Hepatocyte (in vitro differentiated cells): ENCODE measurements at places on chromosomes 7 and 10. TPM values are rescaled to one million over a fixed set of nuclear protein-coding genes. Genes with fewer than 3 reads are reported as not detected.

- H3K27me3 ChIP-seq = no peaks in the 10 kb centered on the region
- no peak overlapping the region for H3K4me3 ChIP-seq
- peak; percentile 88 for DNase-seq
- no peak overlapping the region for H3K27ac ChIP-seq
These were observed 34.1 kb upstream of the NOBOX start for GRCh38 chr7:144437370-144438191.

DNA sequence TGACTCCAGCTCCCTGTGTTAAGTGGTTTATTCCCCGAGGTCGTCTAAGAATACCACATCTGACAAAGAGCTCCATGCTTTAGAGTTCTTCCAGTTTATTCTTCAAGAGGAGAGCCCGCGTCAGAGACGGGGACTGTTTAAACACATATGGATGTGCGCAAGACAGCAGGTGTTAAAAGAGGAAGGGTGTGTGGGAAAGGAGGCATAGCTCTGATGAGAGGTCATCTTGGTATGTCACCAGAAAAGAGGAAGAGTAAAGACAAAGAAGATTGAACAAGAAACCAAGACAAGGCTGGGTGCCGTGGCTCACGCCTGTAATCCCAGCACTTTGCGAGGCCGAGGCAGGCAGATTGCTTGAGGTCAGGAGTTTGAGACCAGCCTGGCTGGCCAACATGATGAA lies 258.7 kb downstream of the CCDC3 start:
- H3K4me3 ChIP-seq = no peak overlapping the region
- DNase-seq = no peak
- H3K36me3 ChIP-seq = no peaks in the 10 kb centered on the region
- no peaks in the 10 kb centered on the region for H3K27me3 ChIP-seq

GRCh38 chr7:15041226-15041625 lies 138.7 kb upstream of the DGKB start:
- H3K36me3 ChIP-seq = no peaks in the 10 kb centered on the region
- H3K27ac ChIP-seq = no peak overlapping the region
- no peak overlapping the region for H3K4me3 ChIP-seq
- H3K27me3 ChIP-seq = no peaks in the 10 kb centered on the region
- peaks cover 5% of the 10 kb centered on the region for H3K4me1 ChIP-seq
- DNase-seq = no peak

DNA sequence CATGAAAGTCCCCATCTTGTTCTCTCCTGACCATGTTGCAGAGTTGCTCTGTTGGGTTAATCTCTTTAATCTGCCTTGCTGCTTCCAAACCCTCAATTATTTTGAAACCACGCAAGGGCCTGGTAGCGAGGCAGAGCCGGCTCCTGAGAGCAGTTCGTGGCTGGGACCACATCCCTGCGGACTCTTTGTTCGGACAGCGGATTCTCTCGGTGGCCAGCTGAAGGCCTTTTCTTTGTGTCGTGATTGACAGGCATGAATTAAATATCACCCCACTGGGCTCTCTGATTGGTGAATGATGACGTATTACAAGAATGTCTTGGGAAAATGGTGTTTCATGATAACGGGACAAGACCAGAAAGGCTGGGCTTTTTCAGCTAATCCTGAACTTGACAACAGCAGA lies 66.9 kb upstream of the ARHGAP21 start:
- no peaks in the 10 kb centered on the region for H3K4me1 ChIP-seq
- no peaks in the 10 kb centered on the region for H3K36me3 ChIP-seq
- DNase-seq = no peak
- H3K4me3 ChIP-seq = no peak overlapping the region

DNA sequence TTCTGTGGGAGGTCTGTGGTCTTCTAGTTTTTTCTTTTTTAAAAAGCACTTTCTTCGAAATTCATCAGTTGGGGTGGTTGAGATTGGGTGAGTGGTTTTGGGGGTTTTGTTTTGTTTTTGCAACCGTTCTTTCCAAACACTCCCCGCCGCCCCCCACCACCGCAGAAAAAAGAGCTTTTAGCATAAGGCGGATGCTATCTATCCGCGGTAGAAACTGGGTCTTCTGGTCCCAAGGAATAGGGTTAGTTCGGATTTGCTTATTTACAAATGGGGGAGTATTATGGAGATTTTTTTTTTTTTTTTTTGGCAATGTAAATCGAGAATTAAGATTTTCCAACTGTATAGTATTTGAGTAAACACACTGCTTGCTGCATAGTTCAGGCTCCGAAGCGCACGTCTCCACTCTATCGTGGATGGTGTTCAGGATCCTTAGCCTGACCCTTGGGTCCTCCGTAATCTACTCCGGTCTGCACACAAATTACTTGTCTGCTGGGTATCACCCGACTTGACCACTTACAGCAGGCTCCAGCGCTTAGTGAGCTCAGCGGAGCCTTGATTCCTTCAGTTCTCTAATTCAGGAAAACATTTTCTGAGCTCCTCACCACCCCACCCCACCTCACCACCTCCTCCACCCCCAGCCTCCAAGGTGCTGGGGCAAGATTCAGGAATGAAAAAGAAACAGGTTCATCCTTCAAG lies 757 bp upstream of the NRCAM start:
- H3K4me1 ChIP-seq = no peaks in the 10 kb centered on the region
- H3K27ac ChIP-seq = no peak overlapping the region
- no peak for DNase-seq

Gene FAM25A
- 0.57 TPM in 1 of 2 replicates, not detected in the other for polyA plus RNA-seq

GRCh38 chr10:74123081-74123480 lies 27.5 kb downstream of the AP3M1 start:
- peaks cover 6% of the 10 kb centered on the region for H3K4me1 ChIP-seq
- H3K36me3 ChIP-seq = no peaks in the 10 kb centered on the region
- no peaks in the 10 kb centered on the region for H3K27me3 ChIP-seq
- no peak overlapping the region for H3K27ac ChIP-seq
- no peak overlapping the region for H3K4me3 ChIP-seq

DNA sequence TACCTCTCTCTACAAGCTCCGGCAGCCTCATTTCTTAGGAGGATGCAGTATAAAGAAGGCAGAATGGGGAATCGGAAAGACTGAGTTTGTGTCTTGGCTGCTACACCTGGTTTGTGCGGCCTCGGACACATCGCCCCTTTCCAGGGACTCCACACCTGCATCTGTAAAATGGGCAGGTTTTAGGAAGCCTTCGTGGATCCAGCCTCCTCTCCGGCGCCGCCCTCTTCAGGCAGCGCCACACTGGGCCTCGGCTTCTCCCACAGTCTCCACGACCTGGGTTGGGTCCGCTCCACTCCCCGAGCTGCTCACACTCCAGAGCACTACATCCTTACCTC lies 341 bp downstream of the GOT1 start:
- H3K4me1 ChIP-seq = peaks cover 8% of the 10 kb centered on the region
- DNase-seq = no peak
- H3K4me3 ChIP-seq = peak overlapping the region; percentile 35
- H3K27me3 ChIP-seq = no peaks in the 10 kb centered on the region
- H3K27ac ChIP-seq = peak overlapping the region; percentile 75

DNA sequence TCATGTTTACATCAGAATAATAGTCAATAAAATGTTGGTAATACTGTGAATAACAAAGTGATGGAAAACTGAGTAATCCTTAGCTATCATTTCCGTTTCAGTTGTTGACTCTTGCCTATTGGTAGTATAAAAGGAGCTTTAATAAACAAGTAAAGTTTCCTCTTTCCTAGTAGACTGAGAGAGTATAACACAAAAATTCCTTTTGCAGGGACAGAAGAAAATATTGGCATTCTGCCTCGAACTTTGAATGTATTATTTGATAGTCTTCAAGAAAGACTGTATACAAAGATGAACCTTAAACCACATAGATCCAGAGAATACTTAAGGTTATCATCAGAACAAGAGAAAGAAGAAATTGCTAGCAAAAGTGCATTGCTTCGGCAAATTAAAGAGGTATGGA lies 9.4 kb downstream of the KIF20B start:
- H3K27me3 ChIP-seq = no peaks in the 10 kb centered on the region
- no peak overlapping the region for H3K4me3 ChIP-seq
- H3K27ac ChIP-seq = no peak overlapping the region
- no peak for DNase-seq
- no peaks in the 10 kb centered on the region for H3K36me3 ChIP-seq

Gene FGFBP3
- 2.6 and 5.6 TPM in 2 replicates for polyA plus RNA-seq

DNA sequence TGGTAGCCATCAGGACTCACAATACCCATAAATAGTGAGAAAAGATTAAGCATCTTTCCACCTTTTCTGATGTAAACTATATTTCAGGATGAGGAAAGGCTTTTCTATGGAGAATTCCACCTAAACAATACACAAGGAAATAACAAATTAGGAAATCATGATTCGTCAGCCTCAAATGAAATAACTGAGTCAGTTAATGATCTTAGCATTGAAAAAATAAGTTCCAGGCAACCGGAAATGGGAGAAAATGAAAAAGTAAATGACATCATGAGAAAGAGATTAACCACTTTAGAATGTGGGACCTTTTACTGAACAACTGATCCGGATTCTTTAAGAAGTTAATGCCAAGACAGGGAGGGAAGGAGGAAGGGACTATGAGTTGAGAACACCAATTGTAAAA lies 742.3 kb downstream of the TNS3 start:
- H3K27ac ChIP-seq = no peak overlapping the region
- H3K27me3 ChIP-seq = no peaks in the 10 kb centered on the region
- H3K4me3 ChIP-seq = no peak overlapping the region
- H3K4me1 ChIP-seq = no peaks in the 10 kb centered on the region
- DNase-seq = no peak

Gene ANK3
- polyA plus RNA-seq = 26.2 and 27.7 TPM in 2 replicates
